Left renal cortex interstitium (tissue), 4 donors: ENCODE measurements at places on chromosomes 16 and 17.

GRCh38 chr16:57127037-57127763 lies 34.8 kb downstream of the CPNE2 start:
- no peak for DNase-seq

GRCh38 chr16:27222249-27223225 lies 19.2 kb downstream of the KDM8 start:
- DNase-seq: peak; percentile 43

DNA sequence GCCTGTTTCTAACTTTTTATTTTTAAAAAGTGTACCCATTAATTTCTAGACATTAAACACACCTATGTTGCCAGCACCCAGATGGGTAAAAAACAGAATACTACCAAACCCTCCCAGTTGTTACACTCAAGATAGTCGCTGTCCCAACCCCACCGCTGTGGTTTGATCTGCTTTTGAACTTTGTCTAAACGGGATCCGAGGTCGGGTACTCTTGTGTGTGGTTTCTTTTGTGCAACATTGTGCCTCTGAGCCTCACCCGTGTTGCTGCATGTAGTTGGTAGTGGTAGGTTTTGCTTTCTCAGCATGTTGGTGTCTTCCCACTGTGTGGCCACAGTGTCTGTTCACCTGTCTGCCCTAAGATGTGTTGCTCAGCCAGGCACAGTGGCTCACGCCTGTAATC lies 4.3 kb downstream of the KLHL36 start:
- DNase-seq: no peak

GRCh38 chr17:77802333-77802615 lies 156.2 kb upstream of the TNRC6C start:
- DNase-seq: no peak

GRCh38 chr17:8152112-8152775 lies at the start of gene PER1:
TSS of gene PER1 (minus strand) at chr17:8152404. CDS start at chr17:8150706, 1,698 bp downstream.
- DNase-seq: no peak
